HepG2 (cell line): ENCODE measurements at places on chromosomes 2 and 18. TPM values are rescaled to one million over a fixed set of nuclear protein-coding genes. Genes with fewer than 3 reads are reported as not detected.
A peak's percentile ranks its signal among the peaks of the same experiment; 100 is the strongest.

- DNase-seq: no peak
These were observed 168.5 kb upstream of the CXCR4 start for GRCh38 chr2:136286423-136286822.

DNA sequence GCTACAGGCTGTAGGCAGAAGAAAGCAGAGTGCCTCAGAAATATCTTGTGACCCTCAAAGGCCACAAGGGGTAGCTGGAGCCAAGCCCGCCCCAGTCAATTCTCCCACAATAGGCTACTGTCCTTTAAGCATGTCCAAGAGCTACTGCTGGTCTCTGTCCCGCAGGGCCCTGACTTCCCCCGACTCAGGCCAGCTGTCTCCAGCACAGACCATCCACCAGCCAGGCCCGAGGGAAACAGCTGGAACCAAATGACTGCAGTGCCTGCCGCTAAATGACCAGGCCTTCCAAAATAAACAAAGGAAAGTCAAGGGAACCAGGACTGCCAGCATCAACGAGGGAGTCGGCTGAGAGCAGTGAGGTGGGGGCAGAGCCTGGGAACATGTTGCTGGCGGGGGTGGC lies 36.7 kb downstream of the MCFD2 start:
- peak; percentile 43 for DNase-seq

DNA sequence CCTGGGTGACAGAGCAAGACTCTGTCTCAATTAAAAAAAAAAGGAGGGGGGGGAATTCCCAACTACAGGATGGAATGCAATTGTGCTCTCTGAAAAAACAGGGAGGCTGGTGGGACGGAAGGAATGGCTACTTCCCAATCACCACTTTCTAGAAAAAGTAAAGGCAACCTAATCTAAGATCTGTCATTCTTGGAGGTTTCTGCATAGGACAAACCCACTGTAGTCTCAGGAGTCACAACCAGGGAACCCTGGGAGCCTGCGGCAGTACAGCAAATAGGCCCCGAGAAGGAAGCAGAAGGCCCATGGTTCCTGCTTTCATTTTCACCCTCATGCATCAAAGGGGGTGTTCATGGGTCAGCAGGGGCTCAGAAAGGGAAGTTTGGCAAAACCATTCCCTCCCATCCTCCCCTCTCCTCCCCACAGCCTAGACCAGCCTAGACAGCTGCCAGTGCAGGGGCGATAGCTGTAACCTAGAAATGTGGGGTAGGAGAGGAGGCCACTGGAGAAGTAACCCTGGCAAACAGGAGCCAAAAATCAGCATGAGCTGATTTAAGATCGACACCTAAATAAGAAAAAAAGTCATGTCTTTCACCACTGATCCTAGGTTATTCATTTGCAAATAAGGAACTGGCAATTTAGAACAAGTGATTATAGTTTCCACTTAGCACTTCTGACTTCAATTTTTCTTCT lies 48.0 kb downstream of the TRABD2A start:
- no peak for DNase-seq

DNA sequence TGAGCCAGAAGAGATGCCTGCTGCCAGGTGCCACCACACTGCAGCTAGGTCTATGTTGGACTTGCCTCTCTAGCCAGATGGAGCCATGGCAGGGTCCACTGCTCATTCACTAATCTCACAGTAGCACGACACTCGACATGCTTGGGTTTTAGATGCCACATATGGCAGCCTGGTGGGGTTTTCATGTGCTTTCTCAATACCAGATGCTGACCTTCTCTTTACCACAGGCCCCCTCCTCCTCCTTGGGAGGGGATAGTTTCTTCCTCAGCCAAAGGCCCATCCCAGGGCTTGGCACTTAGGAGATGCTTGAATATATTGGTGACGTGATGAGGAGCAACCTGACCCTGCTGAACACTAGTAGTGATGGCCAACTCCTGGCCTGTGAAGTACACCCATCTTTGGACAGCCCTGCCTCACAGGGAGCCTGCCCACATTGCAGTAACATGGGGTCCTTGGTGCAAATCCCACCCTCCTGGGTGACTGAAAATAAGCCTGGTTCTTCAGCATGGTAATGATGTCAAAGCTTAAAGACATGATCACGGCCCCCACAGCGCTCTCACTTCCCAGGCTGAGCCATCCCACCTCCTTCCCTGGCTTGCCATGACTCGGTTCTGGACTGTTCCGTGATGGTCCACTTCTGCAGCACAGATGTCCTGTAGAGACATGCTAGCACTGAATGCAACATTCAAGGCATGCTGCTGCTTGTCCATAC lies 227.5 kb downstream of the SH3RF3 start:
- no peak for DNase-seq

GRCh38 chr2:171150694-171151285 lies 9.9 kb downstream of the TLK1 start:
- DNase-seq: peak; percentile 56

DNA sequence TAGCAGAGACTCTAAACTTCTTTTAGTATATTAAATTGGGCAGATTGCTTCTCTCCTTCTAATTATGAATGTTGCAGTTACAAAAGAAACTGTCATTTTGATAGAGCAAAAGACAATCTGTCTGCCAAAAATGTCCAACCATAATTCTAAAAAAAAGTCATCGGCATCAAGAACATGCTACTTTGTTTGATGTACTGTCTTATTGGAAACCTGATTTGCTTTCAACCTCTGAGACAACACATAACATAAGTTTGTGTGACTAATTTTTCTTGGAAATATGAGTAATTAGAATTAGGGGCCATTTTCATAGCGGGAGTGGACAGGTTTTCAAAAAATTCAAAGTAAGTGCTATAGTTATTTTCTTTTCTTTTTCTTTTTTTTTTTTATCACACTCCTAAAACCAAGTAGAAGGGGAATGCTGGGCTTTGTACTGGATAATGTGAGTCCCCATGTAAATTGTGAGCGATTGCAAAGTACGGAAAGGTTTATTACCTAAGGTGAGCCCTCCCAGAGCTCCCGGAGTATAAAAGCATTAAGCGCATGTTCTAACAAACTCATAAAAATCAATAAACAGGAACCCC lies 59.1 kb downstream of the ZEB2 start:
- no peak for DNase-seq

GRCh38 chr2:238775591-238775990 lies 72.3 kb upstream of the TWIST2 start:
- DNase-seq: no peak

- no peak for DNase-seq
These were observed 493.7 kb downstream of the TMX3 start for GRCh38 chr18:68221111-68221724.

GRCh38 chr2:229199267-229199666 lies 71.8 kb downstream of the PID1 start:
- DNase-seq: no peak

DNA sequence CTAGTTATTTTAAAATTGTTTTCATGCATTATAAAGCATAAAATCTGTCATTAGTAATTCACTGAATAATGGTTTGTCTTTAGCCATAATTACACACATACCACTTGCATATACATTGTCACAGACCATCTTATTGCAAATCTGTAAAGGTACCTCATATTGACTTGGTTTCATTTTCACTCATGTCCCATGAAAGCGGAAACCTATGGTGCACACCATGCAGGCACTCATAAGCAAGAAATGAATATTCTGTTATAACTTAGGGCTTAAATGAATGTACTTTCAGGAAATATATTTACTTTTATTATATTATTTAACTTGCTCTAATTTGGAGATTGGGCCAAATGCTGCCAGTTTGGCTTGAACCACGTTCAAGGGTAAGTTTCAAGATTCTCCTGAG lies 29.2 kb upstream of the STK17B start:
- DNase-seq: no peak

DNA sequence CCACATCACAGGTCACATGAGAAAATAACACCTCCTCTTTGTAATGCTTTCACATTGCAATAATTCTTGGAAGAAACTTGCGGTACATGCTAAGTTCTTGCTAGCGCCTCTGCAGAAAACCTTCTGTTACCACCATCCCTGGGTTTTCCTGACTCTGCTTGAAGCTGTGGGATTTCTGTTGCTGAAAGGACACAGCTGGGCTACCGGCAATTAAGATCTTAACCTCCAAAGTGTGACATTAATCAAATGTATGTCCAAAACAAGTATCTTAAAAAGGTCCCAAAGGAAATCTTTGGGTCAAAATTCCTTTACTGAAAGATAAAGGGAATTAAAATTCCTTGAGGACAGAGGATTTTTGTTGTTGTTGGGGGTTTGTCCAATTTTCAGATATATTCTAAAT lies 7.5 kb downstream of the CCBE1 start:
- no peak for DNase-seq

DNA sequence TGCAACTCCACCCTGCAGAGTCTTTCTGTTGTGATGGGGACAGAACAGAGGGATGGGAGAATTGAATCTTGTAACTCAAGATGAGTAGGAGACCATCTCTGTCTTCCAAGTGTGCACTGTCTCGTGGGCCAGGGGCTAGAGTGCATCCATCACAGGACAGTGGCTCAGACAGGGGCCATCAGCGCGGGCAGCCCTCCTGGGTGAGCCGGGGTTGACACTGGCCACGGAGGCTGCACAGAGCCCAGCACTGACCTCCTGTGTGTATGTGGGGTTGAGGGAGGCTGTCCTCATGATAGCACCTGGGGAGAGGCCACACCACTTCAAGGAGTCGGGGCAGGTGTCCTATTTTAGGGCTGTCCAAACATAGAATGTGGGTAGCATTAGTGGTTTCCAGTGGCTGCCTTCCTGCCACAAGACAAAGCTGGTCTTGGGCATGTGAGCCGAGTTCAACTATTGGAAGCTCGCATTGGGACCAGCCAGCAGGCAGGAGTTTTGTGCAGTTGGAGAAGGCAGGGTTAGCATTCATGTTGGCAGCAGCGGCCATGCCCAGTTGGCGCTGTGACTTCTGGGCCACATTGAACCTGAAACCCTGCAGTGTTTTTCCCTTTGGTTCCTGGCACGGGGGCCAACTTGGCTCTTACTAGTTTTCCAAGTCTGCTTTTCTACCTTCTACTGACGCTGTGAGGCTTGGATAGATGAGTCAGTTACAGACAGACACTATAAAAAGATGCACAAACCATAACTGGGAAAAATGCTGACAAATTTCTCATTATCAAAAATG lies 45.3 kb downstream of the ACOXL start:
- no peak for DNase-seq

WDSUB1 gene
- polyA plus RNA-seq: 9.6 and 10.1 TPM in 2 replicates

ARHGEF33 gene
- polyA plus RNA-seq: 0.03 and 0.04 TPM in 2 replicates

LOXL3 gene
- 6.5 and 7.2 TPM in 2 replicates for polyA plus RNA-seq

RGPD4 gene
- polyA plus RNA-seq: not detected in 2 replicates

REG3A gene
- polyA plus RNA-seq: 0.13 TPM in 1 of 2 replicates, not detected in the other
